ENCODE measurements at places on chromosomes 11 and 22. TPM values are rescaled to one million over a fixed set of nuclear protein-coding genes. Genes with fewer than 3 reads are reported as not detected.
A peak's percentile ranks its signal among the peaks of the same experiment; 100 is the strongest.

GRCh38 chr11:107842412-107843100 is 16.0 kb downstream of the SLC35F2 start:
- H3K27me3 ChIP-seq: no peaks in the 10 kb centered on the region
- DNase-seq: no peak
- H3K36me3 ChIP-seq: peaks cover 32% of the 10 kb centered on the region
- H3K27ac ChIP-seq: peak overlapping the region; percentile 38
- peaks cover 49% of the 10 kb centered on the region for H3K4me1 ChIP-seq
- no peak overlapping the region for H3K4me3 ChIP-seq

GRCh38 chr11:76955459-76956114 is 78.6 kb upstream of the B3GNT6 start:
- H3K27me3 ChIP-seq: no peaks in the 10 kb centered on the region
- DNase-seq: no peak
- H3K27ac ChIP-seq: no peak overlapping the region
- H3K36me3 ChIP-seq: peaks cover 6% of the 10 kb centered on the region

GRCh38 chr22:47091246-47091651 is 328.8 kb downstream of the TBC1D22A start:
- H3K27ac ChIP-seq: no peak overlapping the region
- DNase-seq: no peak
- peak overlapping the region; percentile 68 for H3K4me3 ChIP-seq
- H3K4me1 ChIP-seq: peaks cover 34% of the 10 kb centered on the region

DNA sequence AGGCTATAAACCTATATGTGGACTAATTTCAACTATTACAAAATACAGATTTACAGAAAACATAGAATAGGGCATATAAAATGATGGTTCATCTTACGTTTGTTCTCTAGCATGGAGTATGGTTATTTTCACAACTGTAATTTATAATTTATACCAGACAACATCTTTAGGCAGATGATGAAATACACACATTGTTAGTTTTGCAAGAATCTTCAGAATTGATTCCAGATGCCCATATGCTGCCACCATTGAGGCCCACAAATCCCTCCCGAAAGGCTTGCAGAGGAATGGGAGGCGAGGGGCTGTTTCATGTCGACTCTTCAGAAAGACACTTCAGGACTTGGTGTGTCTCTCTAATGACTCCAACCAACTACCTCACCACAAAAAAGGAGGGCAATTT is 6.2 kb downstream of the PTPN5 start:
- no peak overlapping the region for H3K27ac ChIP-seq
- H3K36me3 ChIP-seq: no peaks in the 10 kb centered on the region
- no peak overlapping the region for H3K4me3 ChIP-seq
- H3K27me3 ChIP-seq: peaks cover 24% of the 10 kb centered on the region

DNA sequence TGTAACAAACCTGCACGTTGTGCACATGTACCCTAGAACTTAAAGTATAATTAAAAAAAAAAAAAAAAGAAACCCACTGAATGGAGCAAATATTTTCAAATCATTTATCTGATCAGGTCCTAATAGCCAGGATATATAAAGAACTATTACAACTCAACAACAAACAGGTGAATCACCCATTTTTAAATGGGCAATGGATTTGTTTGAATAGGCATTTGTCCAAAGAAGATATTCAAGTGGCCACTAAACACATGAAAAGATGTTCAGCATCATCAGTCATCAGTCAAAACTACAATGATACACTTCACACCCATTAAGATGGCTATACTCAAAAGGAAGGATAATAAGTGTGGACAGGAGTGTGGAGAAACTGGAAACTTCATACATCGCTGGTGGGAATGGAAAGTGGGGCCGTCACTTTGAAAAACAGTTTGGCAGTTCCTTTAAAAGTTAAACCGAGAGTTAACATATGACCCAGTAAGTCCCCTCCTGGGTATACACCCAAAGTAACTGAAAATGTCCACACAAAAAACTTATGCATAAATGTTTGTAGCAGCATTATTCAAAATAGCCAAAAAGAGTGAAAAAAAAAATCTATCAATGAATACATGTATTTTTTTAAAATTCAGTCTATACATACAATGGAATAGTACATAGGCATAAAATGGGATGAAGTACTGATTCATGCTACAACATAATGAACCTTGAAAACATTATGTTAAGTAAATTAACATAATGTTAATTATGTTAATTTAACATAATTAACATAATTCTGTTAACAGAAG is 53.1 kb downstream of the ARRB1 start:
- no peak for DNase-seq
- no peak overlapping the region for H3K27ac ChIP-seq
- peaks cover 9% of the 10 kb centered on the region for H3K36me3 ChIP-seq
- peaks cover 17% of the 10 kb centered on the region for H3K4me1 ChIP-seq

The ARHGAP20 gene
- total RNA-seq: 0.08 TPM

GRCh38 chr11:117907276-117908108 is 21.7 kb downstream of the TMPRSS13 start:
- H3K4me1 ChIP-seq: peaks cover 15% of the 10 kb centered on the region
- H3K27ac ChIP-seq: peak overlapping the region; percentile 75
- no peaks in the 10 kb centered on the region for H3K36me3 ChIP-seq
- no peaks in the 10 kb centered on the region for H3K27me3 ChIP-seq
- DNase-seq: peak; percentile 77
- H3K4me3 ChIP-seq: peak overlapping the region; percentile 70

The FBXO7 gene
- total RNA-seq: 87.9 TPM

DNA sequence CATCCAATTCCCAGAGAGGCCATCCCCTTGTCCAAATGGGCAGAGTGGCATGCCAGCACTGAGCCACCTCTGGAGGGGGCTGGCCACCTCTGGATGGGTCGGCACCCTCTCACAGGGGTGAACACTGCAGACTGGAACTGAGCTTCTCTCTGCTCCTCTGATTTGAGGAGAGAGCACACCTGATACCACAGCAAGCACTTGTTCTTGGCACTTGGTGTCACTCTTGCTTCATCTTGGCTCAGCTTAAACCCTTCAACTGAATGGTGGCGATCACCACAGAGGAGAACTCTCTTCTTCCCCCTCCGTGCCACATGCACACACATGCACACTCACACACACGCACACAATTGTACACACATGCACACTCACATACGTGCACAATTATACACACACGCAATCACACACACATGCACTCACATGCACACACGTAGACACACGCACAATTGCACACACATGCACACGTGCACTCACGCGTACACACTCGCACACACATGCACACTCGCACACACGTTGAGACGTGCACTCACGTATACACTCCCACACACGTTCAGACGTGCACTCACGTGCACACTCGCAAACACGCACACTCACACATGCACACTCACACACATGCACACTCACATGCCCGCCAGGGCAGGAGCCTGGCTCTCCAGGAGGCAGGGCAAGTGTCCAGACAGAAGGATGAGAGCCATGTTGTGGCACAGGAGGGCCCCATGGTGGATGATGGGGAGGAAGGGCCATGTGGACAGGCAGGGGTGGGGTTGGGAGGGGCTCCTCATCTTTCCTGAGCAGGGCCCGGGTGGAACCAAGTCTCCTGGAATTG is 23.4 kb downstream of the OVOL1 start:
- peaks cover 2% of the 10 kb centered on the region for H3K4me1 ChIP-seq
- H3K36me3 ChIP-seq: no peaks in the 10 kb centered on the region
- no peak overlapping the region for H3K4me3 ChIP-seq
- no peak for DNase-seq
- H3K27ac ChIP-seq: no peak overlapping the region

The SYT9 gene
- not detected for total RNA-seq

The SHISA8 gene
- 0.56 TPM for total RNA-seq

GRCh38 chr22:24809331-24809730 is 3.3 kb downstream of the SGSM1 start:
- H3K27me3 ChIP-seq: peaks cover 10% of the 10 kb centered on the region
- no peaks in the 10 kb centered on the region for H3K4me1 ChIP-seq
- H3K27ac ChIP-seq: no peak overlapping the region
- no peaks in the 10 kb centered on the region for H3K36me3 ChIP-seq
- no peak for DNase-seq

GRCh38 chr11:5547982-5548381 is 358 bp downstream of the OR52H1 start:
- H3K36me3 ChIP-seq: no peaks in the 10 kb centered on the region
- no peak overlapping the region for H3K27ac ChIP-seq
- no peaks in the 10 kb centered on the region for H3K4me1 ChIP-seq
- H3K27me3 ChIP-seq: peaks cover 4% of the 10 kb centered on the region

GRCh38 chr22:28252539-28252938 is 333.5 kb upstream of the PITPNB start:
- H3K27me3 ChIP-seq: no peaks in the 10 kb centered on the region
- no peak for DNase-seq
- no peak overlapping the region for H3K27ac ChIP-seq
- no peaks in the 10 kb centered on the region for H3K4me1 ChIP-seq

DNA sequence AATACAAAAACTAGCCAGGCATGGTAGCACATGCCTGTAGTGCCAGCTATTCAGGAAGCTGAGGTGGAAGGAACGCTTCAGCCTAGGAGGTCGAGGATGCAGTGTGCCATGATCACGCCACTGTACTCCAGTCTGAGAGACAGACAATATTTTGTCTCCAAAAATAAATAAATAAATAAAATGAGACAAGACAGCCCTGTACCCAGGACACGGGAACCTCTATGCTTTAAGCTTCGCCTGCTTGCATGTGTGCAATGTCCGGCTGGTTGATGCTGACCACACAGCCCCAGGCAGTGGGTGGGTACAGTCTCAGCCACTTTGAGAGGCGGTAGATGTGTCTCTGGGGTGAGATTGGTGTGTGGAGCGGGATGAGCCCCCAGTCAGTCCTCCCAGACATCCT is 52.0 kb upstream of the MPEG1 start:
- no peaks in the 10 kb centered on the region for H3K36me3 ChIP-seq
- no peaks in the 10 kb centered on the region for H3K4me1 ChIP-seq
- H3K27me3 ChIP-seq: no peaks in the 10 kb centered on the region

- no peak for DNase-seq
- no peaks in the 10 kb centered on the region for H3K4me1 ChIP-seq
- H3K4me3 ChIP-seq: no peak overlapping the region
- H3K27me3 ChIP-seq: peaks cover 13% of the 10 kb centered on the region
- H3K27ac ChIP-seq: no peak overlapping the region
These were observed 58.6 kb upstream of the EIF3D start for GRCh38 chr22:36587289-36588154.

DNA sequence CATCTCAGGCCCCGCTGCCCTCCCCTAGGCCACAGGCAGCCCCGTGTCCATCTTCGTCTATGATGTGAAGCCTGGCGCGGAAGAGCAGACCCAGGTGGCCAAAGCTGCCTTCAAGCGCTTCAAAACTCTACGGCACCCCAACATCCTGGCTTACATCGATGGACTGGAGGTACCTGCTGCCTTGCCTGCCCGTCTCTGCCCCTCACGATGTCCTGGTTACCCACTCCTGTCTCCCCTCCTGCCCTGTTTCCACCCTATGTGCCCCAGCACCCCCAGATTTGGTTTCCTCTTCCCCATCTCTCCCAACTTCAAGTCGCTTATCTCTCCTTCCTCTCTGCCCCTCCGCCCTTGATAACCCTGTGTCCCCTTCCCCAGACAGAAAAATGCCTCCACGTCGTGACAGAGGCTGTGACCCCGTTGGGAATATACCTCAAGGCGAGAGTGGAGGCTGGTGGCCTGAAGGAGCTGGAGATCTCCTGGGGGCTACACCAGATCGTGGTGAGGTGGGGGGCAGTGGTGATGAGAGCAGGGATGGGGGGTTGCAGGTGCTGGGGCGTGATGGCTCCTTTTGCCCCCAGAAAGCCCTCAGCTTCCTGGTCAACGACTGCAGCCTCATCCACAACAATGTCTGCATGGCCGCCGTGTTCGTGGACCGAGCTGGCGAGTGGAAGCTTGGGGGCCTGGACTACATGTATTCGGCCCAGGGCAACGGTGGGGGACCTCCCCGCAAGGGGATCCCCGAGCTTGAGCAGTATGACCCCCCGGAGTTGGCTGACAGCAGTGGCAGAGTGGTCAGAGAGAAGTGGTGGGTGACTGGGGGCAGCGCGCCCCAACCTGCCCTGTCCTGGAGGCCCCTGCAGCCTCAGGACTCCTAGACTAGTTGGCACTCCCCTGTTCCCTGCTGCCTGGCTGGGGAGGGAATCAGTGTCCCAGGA is 930 bp downstream of the SCYL1 start:
- no peaks in the 10 kb centered on the region for H3K27me3 ChIP-seq
- peaks cover 21% of the 10 kb centered on the region for H3K36me3 ChIP-seq
- H3K27ac ChIP-seq: peak overlapping the region; percentile 69
- H3K4me3 ChIP-seq: peak overlapping the region; percentile 94

DNA sequence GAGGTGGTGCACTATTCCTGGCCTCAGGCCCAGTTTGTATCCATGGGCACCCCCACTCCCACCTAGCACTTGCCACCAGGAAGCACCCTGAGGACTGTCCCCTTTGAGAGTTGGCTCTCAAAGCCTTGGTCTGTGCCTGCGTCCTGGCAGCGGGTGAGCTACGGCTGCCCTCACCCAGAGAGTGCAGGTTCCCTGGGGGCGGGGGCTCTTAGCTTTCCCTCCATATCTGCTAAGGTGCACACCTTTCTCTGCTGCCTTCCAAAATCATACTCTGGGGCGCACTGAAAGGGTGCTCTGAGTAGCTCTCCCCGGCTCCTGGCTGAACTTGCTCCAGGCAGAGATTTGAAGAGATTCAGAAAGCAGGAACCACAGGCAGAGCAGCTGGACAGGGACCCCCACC is 7.1 kb downstream of the KCNQ1 start:
- H3K27me3 ChIP-seq: no peaks in the 10 kb centered on the region
- no peak overlapping the region for H3K4me3 ChIP-seq
- peaks cover 7% of the 10 kb centered on the region for H3K4me1 ChIP-seq

The SLC1A2 gene
- total RNA-seq: 0.08 TPM

The CCDC188 gene
- not detected for total RNA-seq

The OR51B2 gene
- total RNA-seq: not detected

The TRIM29 gene
- total RNA-seq: not detected

GRCh38 chr22:49052023-49052538 is 775.6 kb downstream of the BRD1 start:
- H3K27me3 ChIP-seq: peaks cover 11% of the 10 kb centered on the region
- H3K4me1 ChIP-seq: no peaks in the 10 kb centered on the region
- peak overlapping the region; percentile 75 for H3K4me3 ChIP-seq
- H3K27ac ChIP-seq: peak overlapping the region; percentile 32
- no peaks in the 10 kb centered on the region for H3K36me3 ChIP-seq

The C11orf91 gene
- 0.28 TPM for total RNA-seq

GRCh38 chr11:71330349-71330748 is 78.0 kb upstream of the SHANK2 start:
- H3K4me1 ChIP-seq: no peaks in the 10 kb centered on the region
- no peak overlapping the region for H3K4me3 ChIP-seq
- H3K27me3 ChIP-seq: no peaks in the 10 kb centered on the region
- DNase-seq: no peak

The MUC6 gene
- not detected for total RNA-seq

- peaks cover 6% of the 10 kb centered on the region for H3K36me3 ChIP-seq
- H3K27me3 ChIP-seq: no peaks in the 10 kb centered on the region
- DNase-seq: no peak
- peak overlapping the region; percentile 65 for H3K27ac ChIP-seq
These were observed 618 bp upstream of the CERK start for GRCh38 chr22:46738647-46739093.

GRCh38 chr11:23851216-23851615 is 645.6 kb upstream of the LUZP2 start:
- no peak overlapping the region for H3K4me3 ChIP-seq
- no peaks in the 10 kb centered on the region for H3K27me3 ChIP-seq
- H3K36me3 ChIP-seq: no peaks in the 10 kb centered on the region
- H3K4me1 ChIP-seq: no peaks in the 10 kb centered on the region

All from activated naive CD8-positive, alpha-beta T cell treated with anti-CD3 and anti-CD28 coated beads for 36 hours (primary cell).